ENCODE measurements at places on chromosomes 4 and X.
A peak's percentile ranks its signal among the peaks of the same experiment; 100 is the strongest.

GRCh38 chr4:101475246-101475645 lies 127.9 kb upstream of the PPP3CA start:
- DNase-seq, result no peak

DNA sequence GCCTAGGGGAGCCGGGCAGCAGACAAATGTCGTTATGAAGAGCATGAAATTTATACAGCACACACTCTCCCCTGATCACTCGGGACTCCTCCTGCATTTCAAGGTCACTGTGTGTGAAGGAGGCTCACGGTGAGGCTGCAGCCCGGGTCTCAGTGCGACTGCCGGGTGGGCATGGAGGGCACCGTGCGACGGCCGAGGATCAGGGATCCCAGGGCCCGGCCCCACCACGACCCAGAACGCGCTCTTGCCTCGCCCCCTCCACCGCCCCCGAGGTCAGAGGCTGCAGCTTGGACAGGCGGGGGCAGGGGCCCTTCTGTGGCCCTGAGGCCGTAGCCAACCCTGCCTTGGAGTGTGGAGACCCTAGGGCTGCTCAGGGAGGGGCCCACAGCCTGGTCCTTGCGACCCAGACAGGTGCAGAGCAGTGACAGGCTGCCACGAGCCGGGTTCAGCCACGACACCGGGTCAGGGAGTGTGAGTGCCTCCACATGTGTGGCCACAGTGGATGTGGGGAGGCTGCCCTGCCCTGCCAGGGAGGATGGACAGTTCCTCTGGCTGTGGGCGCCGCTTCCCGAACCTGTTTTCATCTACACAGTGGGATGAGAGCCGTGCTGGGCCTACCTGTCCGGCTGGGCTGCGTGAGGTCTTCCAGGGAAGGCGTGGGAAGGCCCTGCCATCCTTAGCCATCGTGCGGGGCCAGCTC lies 89.3 kb upstream of the NKX1-1 start:
- no peak for DNase-seq

DNA sequence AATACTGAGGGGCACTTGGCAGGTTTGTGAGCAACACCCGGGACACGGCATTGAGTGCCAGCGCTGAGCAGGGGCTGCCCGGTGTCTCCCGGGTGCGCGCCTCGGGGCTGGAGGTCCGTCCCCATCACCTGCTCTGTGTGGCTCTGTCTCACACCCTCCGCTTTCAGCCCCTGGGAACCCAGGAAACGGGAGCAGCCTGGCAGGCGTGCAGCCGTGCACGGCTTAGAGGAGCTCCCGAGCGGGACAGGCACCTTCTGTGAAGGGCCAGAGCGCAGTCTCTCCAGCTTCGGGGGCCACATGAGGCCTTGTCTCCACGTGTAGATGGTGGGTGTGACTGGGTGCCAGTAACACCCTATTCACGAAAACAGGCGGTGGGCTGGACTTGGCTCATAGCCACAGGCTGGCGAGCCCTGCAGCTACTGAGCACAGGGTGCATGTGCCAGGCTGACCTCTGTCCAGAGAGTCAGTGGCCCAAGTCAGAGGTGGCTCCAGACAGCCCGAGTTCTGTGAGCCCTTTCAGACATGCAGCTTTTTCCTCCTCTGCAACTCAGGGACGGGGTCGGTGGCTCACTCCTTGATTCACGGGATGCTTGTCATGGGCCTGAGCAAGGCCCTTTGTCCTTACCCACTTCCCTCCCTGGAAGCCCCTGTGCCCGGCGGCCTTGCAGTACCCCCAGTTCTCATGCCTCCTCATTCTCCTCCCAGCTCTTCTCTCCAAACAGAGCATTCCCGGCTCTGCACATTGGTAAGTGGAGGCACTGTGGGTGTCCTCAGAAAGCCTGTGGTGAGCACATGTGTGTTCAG lies 23.5 kb downstream of the UVSSA start:
- no peak for DNase-seq

GRCh38 chr4:71732706-71733105 lies 51.2 kb downstream of the GC start:
- DNase-seq, result peak; percentile 61

DNA sequence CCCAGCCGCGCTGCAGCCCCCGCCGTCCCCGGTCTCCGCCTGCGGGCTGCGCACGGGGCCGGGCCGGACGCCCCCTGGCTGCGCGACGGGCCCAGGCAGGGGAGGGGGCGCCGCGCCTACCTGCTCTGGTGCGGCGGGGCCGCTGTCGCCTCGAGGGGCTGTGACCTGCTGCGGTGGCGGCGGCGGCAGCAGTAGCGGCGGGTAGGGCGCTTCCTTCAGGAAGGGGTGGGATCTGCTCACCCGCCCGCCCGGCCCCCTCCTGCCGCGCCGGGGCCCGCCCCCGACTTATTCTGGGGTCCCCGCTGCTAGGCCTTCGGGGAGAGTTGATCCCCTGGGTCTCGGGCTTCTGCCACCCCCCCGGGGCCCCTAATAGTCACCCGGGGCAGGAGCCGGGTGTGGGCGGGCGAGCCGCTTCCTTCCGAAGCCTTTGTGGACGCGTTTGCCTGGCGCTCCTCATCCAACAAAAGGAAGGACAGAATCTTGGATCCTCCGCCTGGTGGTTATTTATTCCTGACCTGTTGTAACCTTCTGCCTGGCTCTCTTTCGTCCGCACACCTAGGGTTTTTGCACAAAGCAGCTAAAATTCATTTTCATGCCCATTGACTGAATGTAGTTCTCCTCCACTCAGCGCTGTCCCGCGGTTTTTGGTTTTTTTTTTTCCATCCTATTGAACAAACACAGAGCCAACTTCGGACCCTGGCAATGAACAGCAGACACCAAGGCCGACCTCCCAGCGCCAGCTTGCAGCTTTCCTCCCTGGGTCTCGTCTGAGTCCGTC lies at the start of gene TMEM150C:
Gene TMEM150C (minus strand): TSS at position 203 of the 778 bp plus-strand sequence. CDS start 57,331 bp downstream, outside the sequence.
- DNase-seq, result no peak

GRCh38 chr4:123575291-123575690 lies 178.7 kb downstream of the SPRY1 start:
- no peak for DNase-seq

GRCh38 chr4:69750346-69750745 lies 10.1 kb downstream of the SULT1B1 start:
- no peak for DNase-seq

- no peak for DNase-seq
These were observed 52.5 kb downstream of the HMGB2 start for GRCh38 chr4:173281406-173282255.

- DNase-seq, result no peak
These were observed 266.5 kb upstream of the UGT8 start for GRCh38 chr4:114332119-114332518.

DNA sequence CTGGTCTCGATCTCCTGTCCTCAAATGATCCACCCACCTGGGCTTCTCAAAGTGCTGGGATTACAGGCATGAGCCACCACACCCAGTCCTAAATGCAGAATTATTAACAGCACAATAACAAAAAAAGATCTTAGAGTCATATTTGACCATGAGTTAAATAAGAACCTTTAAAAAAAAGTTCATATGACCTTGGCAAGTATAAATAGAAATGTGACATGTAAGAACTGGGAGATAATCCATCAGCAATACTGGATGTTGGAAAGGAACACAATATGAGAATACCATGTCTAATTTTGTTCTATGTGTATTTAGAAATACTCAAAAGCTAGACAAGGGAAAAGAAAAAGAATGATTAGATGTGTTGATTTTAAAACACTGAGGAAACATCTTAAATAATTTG lies 231.6 kb downstream of the RAPGEF2 start:
- DNase-seq, result no peak

DNA sequence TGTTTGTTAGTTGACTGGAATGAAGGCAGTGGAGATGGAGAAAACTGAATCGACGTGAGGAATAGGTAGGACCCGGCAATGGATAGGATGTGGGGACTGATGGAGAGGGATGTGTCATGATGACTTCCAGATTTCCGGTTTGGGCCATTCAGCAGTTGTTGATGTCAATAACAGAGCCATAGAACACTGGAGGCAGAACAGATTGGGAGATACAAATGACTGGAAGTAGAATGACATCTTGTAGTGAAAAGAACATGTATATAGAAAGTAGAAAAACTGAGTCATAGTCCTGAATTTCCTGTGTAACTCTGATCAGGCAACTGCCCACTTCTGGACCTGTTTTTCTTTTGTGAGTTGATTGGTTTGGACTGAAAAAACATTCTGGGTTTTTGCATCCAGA lies 24.5 kb downstream of the CETN2 start:
- DNase-seq, result no peak

DNA sequence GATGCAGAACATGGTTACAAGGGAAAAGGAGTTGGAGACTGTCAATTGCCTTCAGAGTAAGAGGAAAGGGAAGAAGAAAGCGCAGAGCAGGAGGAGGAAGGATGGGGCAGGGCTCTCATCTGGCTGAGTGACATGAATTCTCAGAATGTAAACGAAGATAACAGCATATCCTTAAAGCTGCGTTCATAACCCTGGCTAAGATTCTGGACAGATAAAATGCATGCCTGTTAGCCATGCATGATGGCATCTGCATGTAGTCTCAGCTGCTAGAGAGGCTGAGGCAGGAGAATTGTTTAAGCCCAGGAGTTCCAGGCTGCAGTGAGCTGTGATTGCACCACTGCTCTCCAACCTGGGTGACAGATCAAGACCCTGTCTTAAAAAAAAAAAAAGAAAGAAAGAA lies 493.5 kb upstream of the PRKX start:
- no peak for DNase-seq

DNA sequence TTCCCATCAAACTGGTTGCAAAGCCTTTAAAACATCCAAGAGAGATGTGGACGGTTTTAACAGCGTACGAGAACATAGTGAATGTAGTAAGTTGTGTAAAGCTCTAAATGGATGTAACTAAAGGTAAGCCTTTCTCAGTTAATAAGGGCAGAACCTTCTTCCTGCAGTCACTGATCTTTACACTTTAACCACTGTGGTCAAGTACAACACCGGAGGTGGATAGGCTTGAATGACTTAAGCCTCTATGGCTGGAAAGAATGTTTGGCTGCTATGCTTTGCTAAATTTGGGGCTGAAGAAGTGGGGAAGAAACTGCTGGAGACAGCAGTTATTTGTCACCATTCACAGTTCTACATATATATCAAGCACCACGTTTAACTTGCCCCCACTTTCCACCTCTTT lies 285.1 kb upstream of the FMR1 start:
- no peak for DNase-seq

GRCh38 chrX:149641835-149642234 lies 10.2 kb upstream of the TMEM185A start:
- DNase-seq, result no peak

DNA sequence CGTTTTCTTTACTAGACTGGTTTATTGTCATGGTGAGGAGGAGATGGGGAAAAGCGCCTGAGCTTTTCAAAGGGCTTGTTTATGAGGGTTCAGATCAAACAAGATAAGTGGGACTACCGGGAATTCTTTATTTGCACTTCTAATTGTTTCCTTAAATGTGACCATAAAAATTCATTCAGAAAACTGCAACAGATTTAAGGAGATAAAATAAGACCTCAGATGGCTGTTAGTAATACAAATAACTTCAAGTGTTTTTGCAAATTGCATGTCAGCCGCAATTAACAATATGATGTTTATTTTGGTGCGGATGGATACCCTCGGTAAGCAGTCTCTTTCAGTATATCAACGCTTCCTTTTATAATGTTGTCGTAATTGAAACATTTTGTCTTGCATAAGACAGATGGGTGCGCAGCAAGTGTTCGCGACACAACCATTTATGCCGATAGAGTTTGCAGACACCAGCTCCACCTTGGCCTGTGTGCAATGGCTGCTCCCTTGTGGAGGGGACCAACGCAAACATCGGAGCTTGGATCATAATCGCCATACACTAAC lies 151.0 kb downstream of the C4orf33 start:
- DNase-seq, result no peak

DNA sequence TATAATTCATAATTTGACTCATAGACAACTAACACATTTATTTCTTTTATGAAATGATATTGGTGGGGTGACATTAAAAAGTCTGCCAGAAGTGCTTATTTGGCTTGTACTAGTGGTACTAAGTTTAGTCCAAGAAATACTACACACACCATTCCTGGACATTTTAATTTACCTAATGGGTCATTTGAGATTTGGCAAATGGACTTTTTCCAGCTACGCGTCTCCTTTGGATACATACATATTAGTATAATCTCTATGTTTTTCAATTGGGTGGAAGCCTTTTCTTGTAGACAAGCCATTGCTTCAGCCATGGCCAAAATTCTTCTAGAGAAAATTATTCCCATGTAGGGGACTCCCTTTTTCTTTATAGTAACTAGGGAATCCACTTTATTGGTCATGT lies 968.5 kb downstream of the C4orf33 start:
- DNase-seq, result no peak

DNA sequence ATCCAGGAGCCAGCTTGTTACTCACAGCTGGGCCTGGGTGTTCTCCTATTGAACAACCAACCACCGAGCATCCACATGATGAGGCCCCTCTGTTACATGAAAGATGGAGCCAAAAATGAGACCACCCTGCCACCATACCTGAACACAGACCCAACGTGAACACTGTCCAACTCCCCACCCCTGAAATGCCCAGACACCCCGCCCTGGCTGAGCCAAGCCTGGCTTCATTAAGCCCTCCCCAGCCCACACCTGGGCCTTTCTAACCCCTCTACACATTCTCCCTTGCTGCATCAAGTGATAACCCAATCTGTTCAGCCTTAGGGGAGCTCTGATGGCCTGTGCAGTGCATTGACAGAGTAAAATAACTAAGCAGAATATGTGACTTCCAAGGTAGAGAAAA lies 80.7 kb downstream of the EVC start:
- no peak for DNase-seq

DNA sequence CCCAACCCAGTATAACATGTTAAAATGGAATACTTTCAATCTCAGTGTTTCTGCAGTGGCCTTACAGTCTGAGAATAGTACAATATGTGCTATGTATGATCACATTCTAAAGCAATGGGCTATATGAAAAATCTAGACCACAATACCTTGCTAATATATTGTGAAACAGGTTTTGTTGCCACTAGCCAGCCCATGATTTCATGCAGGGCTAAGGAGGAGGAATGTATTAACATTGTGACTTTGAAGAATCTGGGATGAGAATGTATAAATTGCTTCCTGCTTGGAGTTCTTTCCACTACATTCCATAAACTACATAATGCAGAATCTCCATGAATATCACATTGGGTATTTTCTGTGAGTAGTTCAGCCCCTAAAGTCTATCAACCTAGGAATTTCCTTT lies 935.4 kb upstream of the GRIA3 start:
- no peak for DNase-seq

- peak; percentile 83 for DNase-seq
These were observed 144.0 kb downstream of the SH3KBP1 start for GRCh38 chrX:19743386-19743785.

GRCh38 chr4:15003401-15003890 lies 1.2 kb downstream of the CPEB2 start:
- peak; percentile 52 for DNase-seq

DNA sequence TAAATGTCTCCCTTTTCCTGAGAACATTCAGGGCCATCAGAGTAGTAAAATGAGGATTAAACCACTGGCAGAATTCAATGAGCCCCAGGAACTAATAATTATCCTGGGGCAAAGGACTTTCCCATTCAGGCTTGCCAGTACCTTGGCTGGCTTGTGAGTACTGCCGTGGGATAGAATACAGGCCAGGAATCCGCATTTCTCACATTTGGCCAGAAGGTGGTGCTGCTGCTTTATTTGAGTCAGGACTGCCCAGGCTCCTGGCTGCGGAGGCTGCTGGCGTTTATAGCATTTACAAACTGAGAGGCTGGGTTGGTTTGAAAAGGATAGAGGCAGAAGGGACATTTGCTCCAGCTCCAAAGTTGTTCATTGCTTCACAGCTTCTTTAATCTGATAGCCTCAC lies 91.4 kb downstream of the RTL9 start:
- DNase-seq, result peak; percentile 77

- DNase-seq, result no peak
These were observed 175.9 kb downstream of the SHROOM3 start for GRCh38 chr4:76610751-76611547.

GRCh38 chr4:7419961-7420660 lies 14.6 kb downstream of the PSAPL1 start:
- no peak for DNase-seq

- peak; percentile 84 for DNase-seq
These were observed 56.3 kb downstream of the MSN start for GRCh38 chrX:65723706-65724105.

Measured in MM.1S (cell line).